Sciatic nerve (tissue), 2 donors: ENCODE measurements at places on chromosomes 5 and 9. TPM values are rescaled to one million over a fixed set of nuclear protein-coding genes. Genes with fewer than 3 reads are reported as not detected.

UBAC1 gene
- total RNA-seq, result 35.2 TPM

IFNB1 gene
- not detected for total RNA-seq

CTNND2 gene
- total RNA-seq, result 10.1 TPM

PHF19 gene
- total RNA-seq, result 29.3 TPM

SV2C gene
- 4.9 TPM for total RNA-seq

TMCO6 gene
- total RNA-seq, result 20.1 TPM

CDC25C gene
- not detected for total RNA-seq

DRD1 gene
- 0.89 TPM for total RNA-seq

IDNK gene
- 7.8 TPM for total RNA-seq

IGFBPL1 gene
- not detected for total RNA-seq

OR1J4 gene
- total RNA-seq, result not detected

GRXCR2 gene
- total RNA-seq, result not detected

PCDHA2 gene
- total RNA-seq, result 0.13 TPM

IFNA13 gene
- not detected for total RNA-seq

LHX3 gene
- not detected for total RNA-seq

OR1B1 gene
- total RNA-seq, result 0.36 TPM

ARID3C gene
- total RNA-seq, result 1.2 TPM

ADAMTS6 gene
- total RNA-seq, result 3.8 TPM
